A549 (cell line): ENCODE measurements at places on chromosomes 3 and 15.

DNA sequence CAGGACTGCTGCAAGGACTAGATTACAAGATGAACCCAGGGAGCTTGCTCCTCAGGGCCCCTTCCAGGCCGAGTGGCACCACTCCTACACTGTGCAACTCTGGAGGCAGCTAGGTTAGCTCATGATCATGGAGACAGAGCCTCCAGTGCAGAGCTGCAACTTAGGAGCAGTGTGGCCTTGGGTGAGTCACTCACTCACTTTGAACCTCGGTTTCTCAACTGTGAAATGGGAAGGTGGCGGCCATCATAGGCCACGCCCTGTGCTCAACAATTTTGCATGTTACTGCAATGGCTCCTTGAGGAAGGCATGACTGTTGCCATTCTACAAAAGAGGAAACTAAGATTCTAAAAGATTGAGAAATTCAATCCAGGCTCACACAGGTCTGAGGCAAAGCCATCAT lies 11.2 kb upstream of the CXCR6 start:
- DNase-seq: no peak

- DNase-seq: no peak
Measured at GRCh38 chr3:21750831-21751391, at the start of gene ZNF385D. ZNF385D (minus strand) TSS chr3:21751210; CDS start chr3:21750916, 294 bp downstream.

- no peak for DNase-seq
Measured at GRCh38 chr3:73549051-73549600, 75.6 kb downstream of the PDZRN3 start.

GRCh38 chr3:108414007-108414406 lies 96.4 kb downstream of the MYH15 start:
- no peak for DNase-seq
